ENCODE measurements at places on chromosomes 7 and 10.

DNA sequence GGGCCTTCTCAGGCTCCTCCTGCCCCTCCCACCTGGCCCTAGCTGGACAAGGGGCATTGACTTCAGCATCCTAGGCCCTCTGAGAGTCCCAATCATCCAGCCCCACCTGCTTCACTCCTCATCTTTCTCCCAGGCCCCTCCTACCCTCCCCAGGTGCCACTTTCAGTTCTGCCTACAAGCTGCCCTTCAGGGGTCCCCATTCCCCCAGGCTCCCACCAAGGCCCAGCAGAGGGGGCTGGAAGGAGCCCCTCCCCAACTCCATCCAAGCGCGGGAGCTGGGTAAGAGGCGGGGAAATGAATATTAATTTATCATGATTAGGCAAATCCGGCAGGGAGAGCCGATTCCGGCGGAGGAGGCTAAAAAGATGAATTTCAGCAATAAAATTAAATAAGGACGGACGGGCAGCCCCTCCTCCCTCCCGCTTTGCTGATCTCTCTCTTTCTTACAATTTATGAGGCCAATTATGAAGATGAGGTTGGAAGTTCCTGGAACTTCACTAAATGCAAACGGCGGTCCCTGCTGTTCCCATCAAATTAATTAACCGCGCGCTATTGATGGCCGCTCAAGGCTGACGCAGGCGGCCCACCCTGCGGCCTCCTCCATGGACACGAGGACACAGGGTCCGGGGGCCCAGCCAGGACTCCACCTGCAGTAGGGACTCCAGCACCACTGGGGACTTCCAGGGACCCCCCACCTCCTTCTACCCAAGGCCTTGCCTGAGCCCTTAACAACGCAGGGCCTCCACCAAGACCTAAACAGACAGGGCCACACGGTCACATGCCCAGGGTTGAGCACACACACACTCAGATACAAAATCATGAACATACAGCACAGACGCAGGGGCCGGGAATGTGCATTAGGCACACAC, 13.9 kb downstream of the POLL start:
- no peak for DNase-seq

GRCh38 chr10:50362547-50363125, 111.3 kb upstream of the ASAH2 start:
- DNase-seq = peak; percentile 26

DNA sequence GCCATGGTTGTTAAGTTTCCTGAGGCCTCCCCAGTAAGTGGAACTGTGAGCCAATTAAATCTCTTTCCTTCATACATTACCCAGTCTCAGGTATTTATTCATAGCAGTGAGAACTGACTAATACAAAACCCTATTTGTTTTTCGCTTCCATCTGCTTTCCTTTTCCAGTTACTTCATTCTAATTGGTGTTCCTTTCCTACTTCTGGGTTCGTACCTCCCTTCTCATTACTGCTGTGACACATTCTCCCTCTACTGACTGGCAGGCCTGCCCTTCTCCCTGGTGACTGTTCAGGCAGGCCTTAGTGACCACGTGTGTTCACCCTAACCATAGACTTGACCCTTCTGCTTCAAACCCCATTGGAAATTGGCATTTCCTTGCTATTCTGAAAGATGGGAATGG, 37.7 kb downstream of the MTURN start:
- no peak for DNase-seq

- DNase-seq = peak; percentile 35
Measured at GRCh38 chr7:98251231-98251600, 816 bp downstream of the TECPR1 start.

- no peak for DNase-seq
Measured at GRCh38 chr7:158032561-158033115, 555.0 kb downstream of the PTPRN2 start.

GRCh38 chr7:157441023-157441399, 104.2 kb downstream of the DNAJB6 start:
- no peak for DNase-seq

All from KBM-7 (cell line).